Activated naive CD8-positive, alpha-beta T cell treated with anti-CD3 and anti-CD28 coated beads for 36 hours (primary cell): ENCODE measurements at places on chromosomes 7 and 10. TPM values are rescaled to one million over a fixed set of nuclear protein-coding genes. Genes with fewer than 3 reads are reported as not detected.

- no peak overlapping the region for H3K27ac ChIP-seq
- no peaks in the 10 kb centered on the region for H3K27me3 ChIP-seq
- H3K4me3 ChIP-seq: no peak overlapping the region
- H3K4me1 ChIP-seq: no peaks in the 10 kb centered on the region
Observed at GRCh38 chr7:55210716-55211115, 154.4 kb upstream of the LANCL2 start.

GRCh38 chr10:8407501-8408021, 353.1 kb downstream of the GATA3 start:
- no peaks in the 10 kb centered on the region for H3K27me3 ChIP-seq
- no peaks in the 10 kb centered on the region for H3K36me3 ChIP-seq
- peaks cover 38% of the 10 kb centered on the region for H3K4me1 ChIP-seq
- H3K4me3 ChIP-seq: no peak overlapping the region
- no peak for DNase-seq

DNA sequence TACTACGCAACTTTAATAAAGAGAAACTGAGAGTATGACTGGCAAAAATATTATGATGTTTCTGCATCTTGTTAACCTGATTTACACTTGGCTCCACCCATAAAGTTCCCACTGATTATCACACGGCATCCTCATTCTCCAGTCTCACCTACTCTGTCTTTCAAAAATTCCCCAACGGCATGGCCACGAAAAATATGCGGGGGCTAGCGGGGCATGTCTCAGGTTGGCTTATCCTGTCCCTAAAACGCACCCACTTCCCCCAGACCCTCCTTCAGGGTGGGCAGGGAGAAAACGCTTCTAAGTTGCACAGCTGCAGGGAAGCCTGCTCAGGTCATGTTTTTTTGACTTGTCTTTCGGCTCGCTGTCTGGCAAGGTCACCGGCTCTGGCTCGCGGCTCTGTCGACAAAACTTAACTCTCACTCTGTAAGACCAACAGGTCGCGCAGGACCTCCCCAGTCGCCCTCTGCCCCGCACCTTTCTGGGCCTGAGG, 3.8 kb downstream of the CDK6 start:
- peaks cover 54% of the 10 kb centered on the region for H3K36me3 ChIP-seq
- peak overlapping the region; percentile 87 for H3K4me3 ChIP-seq
- H3K4me1 ChIP-seq: peaks cover 47% of the 10 kb centered on the region
- peaks cover 8% of the 10 kb centered on the region for H3K27me3 ChIP-seq

DNA sequence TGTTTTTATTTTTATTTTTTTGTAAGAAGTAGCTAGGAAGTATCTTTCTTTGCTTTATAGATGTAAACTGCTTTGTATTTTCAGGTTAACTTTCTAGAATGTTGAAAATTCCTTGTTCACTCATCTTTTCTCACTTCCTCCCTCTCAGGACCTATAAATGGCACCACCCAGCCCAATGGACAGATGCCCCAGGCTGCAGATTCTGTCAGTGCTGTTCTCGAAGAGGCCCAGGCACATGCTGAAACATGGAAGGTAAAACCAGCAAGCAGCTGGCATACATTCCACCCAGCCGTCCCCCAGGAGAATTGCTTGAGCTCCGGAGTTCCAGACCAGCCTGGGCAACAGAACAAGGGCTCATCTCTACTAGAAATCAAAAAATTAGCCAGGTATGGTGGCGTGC, 47.1 kb upstream of the PDSS1 start:
- H3K27me3 ChIP-seq: no peaks in the 10 kb centered on the region
- H3K36me3 ChIP-seq: no peaks in the 10 kb centered on the region
- H3K4me1 ChIP-seq: no peaks in the 10 kb centered on the region
- no peak overlapping the region for H3K27ac ChIP-seq
- H3K4me3 ChIP-seq: no peak overlapping the region
- no peak for DNase-seq

GRCh38 chr7:137462074-137462715, 118.7 kb upstream of the PTN start:
- no peak overlapping the region for H3K27ac ChIP-seq
- no peak for DNase-seq
- no peak overlapping the region for H3K4me3 ChIP-seq
- no peaks in the 10 kb centered on the region for H3K4me1 ChIP-seq

- peaks cover 68% of the 10 kb centered on the region for H3K27me3 ChIP-seq
- peak within 1 kb of the TSS; percentile 37 for H3K4me3 ChIP-seq
- no peaks in the 10 kb centered on the region for H3K4me1 ChIP-seq
- peak; percentile 26 for DNase-seq
- H3K27ac ChIP-seq: no peak within 1 kb of the TSS
Observed at GRCh38 chr10:124092860-124093773, at the start of gene CHST15. Gene CHST15 (minus strand): TSS chr10:124093598. CDS start chr10:124046212, 47,386 bp downstream.

DNA sequence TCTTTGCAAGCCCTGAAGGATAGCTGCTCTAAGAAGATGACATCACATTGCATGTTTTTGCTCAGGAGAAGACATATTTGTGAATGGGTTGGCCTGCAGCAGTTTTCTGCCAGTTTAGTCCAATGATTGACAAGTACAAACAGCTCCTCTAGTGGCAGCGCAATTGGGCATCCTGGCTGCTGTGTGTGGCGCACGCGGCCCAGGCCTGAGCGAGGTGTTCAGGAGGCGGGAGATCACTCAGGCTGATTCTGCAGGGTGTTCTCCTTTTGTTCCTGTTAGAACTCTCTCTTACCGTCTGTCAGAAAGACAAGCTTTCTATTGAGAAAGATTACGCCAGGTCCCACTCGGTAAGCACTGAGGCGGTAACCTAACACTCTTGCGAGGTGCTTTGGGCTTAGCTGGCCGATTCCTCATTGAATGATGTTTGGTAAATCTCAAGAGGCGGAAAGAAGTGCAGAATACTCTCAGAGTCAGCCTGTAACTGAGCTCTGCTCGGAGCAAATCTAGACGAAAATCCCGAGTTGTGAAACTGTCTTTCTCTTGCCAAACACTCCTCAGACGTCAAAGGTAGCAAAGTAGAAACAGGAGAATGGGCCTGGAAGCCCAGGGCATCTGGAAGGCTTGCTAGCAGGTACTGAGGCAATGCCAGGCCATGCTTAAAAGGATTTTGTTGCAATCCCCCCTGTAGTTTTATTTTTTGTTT, 219.2 kb upstream of the BMPER start:
- H3K36me3 ChIP-seq: peaks cover 8% of the 10 kb centered on the region
- DNase-seq: no peak
- no peak overlapping the region for H3K27ac ChIP-seq
- no peaks in the 10 kb centered on the region for H3K4me1 ChIP-seq
- H3K27me3 ChIP-seq: no peaks in the 10 kb centered on the region
- no peak overlapping the region for H3K4me3 ChIP-seq

DNA sequence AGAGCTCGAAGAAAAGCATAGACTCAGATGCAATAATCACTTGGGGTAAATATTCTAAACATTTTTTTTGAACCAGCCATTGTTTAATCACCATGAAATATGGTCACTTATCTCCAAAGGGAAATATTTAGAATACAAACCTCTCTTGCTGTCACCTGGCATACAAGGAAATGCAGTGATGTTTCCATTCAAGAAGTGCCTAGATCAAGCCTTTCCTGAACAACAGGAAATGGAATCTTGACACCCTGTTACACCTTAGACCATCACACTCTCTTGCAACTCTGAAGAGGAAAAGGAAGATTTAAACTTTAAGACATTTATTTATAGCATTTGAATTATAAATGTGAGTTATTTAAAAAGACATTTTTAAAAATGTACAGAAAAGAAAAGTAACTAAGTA, 263.0 kb upstream of the BMPER start:
- H3K27ac ChIP-seq: no peak overlapping the region
- no peaks in the 10 kb centered on the region for H3K4me1 ChIP-seq
- no peak overlapping the region for H3K4me3 ChIP-seq
- H3K27me3 ChIP-seq: no peaks in the 10 kb centered on the region
- peaks cover 2% of the 10 kb centered on the region for H3K36me3 ChIP-seq

DNA sequence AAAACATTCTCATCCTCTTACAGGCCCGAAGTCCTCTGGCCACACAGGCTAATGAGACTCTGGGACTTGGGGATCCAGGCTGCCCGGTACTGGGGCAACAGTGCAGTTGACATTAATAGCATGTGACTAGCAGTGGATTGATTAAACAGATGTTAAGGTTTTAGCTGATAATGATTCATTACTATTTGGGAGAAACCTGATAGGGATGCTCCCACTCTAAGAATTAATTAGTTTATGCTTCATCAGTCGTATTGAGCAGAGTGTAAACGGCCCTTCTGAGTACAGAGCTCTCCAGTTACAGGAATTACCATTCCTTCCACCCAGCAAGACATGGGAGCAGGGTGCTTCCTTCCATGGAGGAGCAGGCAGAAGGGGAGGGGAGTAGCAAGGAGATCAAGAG, 82.7 kb downstream of the RPS24 start:
- H3K36me3 ChIP-seq: no peaks in the 10 kb centered on the region
- H3K4me3 ChIP-seq: no peak overlapping the region
- DNase-seq: no peak
- peaks cover 5% of the 10 kb centered on the region for H3K27me3 ChIP-seq
- no peaks in the 10 kb centered on the region for H3K4me1 ChIP-seq

DNA sequence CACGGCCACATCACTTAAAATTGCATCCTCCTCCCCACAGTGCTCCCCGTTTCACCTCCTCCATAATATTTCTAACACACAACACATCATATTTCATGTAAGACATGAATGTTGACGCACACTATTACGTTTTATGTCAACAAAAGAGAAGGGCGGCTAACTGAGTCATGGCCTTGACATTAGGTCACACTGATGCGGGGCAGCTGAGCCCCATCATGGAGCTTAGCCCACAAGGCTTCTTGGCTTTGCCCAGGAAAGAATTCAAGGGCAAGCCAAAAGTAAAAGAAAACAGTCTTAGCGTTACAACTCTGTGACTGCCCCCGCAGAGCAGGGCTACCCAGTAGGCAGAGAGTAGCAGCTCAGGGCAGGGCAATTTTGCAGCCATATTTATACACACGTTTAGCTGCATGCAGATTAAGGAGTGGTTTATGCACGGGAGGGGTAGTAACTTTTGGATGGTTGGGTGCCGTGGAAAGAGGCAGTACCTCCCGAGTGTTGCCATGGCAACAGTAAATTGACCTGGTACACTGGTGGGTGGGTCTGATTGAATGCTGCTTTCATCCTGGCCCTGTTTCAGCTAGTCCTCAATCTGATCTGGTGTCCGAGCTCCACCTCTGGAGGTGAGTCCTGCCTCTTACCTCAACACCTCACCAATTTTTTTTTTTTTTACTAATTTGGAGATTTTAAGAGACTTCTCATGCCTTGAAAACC, 156.2 kb upstream of the FRMD4A start:
- no peaks in the 10 kb centered on the region for H3K36me3 ChIP-seq
- H3K27ac ChIP-seq: no peak overlapping the region
- no peak for DNase-seq

DNA sequence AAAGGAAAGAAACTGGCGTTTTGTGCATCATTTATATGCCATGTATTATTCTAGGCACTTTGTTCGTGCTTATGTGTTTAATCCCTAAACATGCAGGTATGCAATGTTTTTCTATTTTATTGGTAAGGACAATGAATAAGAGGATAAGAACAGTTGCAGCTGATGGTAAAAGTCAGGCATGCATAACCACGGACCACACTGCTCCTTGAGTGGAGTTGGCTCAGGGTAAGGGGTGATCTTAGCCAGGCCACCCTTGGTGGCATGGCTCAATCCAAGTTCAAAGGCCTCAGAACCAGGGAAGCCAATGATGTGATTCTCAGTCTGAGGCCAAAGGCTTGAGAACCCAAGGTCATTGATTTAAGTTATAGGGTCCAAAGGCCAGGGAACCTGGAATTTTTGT, 1068.1 kb downstream of the NRG3 start:
- no peak overlapping the region for H3K4me3 ChIP-seq
- no peak for DNase-seq
- H3K36me3 ChIP-seq: no peaks in the 10 kb centered on the region
- H3K4me1 ChIP-seq: no peaks in the 10 kb centered on the region
- no peaks in the 10 kb centered on the region for H3K27me3 ChIP-seq
- no peak overlapping the region for H3K27ac ChIP-seq

DNA sequence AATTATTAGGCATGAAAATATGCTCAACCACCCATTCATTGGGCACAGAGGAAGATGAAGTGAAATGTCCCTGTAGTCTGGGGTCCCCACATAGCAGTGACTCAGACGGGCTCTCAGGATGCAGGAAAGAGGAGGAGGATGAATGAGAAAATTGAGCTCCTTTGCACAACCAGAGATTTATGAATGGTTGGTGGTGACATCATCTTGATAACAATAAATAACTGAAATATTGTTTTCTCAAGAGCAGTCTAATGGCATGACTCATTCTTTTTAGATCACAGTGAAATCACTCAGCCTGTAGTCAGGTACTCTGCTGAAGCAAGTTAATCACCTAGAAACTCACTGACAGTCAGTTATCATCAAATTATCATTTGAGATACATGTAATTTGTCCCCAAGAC, 254.1 kb downstream of the RELN start:
- H3K27me3 ChIP-seq: peaks cover 15% of the 10 kb centered on the region
- no peaks in the 10 kb centered on the region for H3K36me3 ChIP-seq
- no peak for DNase-seq
- no peaks in the 10 kb centered on the region for H3K4me1 ChIP-seq
- H3K4me3 ChIP-seq: no peak overlapping the region

- H3K4me3 ChIP-seq: no peak overlapping the region
- no peaks in the 10 kb centered on the region for H3K36me3 ChIP-seq
- no peak for DNase-seq
- H3K4me1 ChIP-seq: no peaks in the 10 kb centered on the region
Observed at GRCh38 chr7:29292886-29293658, 98.5 kb downstream of the CHN2 start.

DNA sequence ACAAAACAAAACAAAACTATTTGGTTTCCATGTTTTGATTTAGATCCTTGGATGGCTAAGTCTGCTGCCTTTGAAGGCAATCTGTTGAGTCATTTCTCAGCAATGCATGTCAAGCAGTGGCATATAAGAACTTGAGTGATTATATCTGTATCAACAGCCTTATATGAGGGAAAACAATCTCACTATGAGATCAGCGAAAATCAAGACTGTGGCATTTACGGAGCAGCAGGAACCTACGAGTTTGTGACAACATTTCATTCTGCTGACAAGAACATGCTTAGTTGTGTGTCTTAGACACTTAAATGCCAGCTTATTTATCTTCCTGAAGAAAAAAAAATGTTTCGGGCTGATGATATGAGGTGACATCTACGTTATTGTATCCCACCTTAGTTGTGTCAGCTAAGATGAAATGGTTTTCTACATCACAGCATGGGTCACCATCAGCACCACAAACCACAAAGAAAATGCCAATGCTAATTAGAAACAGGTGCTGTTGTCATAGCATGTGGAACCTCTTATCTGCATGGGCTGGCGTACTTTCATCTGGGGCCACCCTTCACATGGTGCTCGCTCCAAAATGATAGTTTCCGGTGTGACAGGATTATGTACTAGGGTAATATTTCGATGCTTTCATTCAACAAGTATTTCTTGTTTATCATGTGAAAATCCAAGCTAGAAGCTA, 1085.5 kb downstream of the SORCS1 start:
- no peak for DNase-seq
- H3K4me3 ChIP-seq: no peak overlapping the region
- no peak overlapping the region for H3K27ac ChIP-seq
- no peaks in the 10 kb centered on the region for H3K36me3 ChIP-seq
- H3K27me3 ChIP-seq: no peaks in the 10 kb centered on the region
- H3K4me1 ChIP-seq: no peaks in the 10 kb centered on the region

GRCh38 chr7:138865843-138866242, 67.8 kb upstream of the ATP6V0A4 start:
- no peak overlapping the region for H3K4me3 ChIP-seq
- peaks cover 8% of the 10 kb centered on the region for H3K4me1 ChIP-seq
- H3K27ac ChIP-seq: no peak overlapping the region
- no peaks in the 10 kb centered on the region for H3K27me3 ChIP-seq
- DNase-seq: peak; percentile 29

GRCh38 chr10:68871105-68871711, 29.9 kb upstream of the DDX50 start:
- no peaks in the 10 kb centered on the region for H3K36me3 ChIP-seq
- no peak overlapping the region for H3K27ac ChIP-seq
- DNase-seq: no peak
- no peak overlapping the region for H3K4me3 ChIP-seq
- peaks cover 11% of the 10 kb centered on the region for H3K4me1 ChIP-seq

The RSU1 gene
- total RNA-seq: 59.5 TPM

The MRC1 gene
- total RNA-seq: 0.06 TPM

The MAGI2 gene
- total RNA-seq: 0.31 TPM

The GPNMB gene
- 1.9 TPM for total RNA-seq
